ENCODE measurements at places on chromosomes 13 and 19. TPM values are rescaled to one million over a fixed set of nuclear protein-coding genes. Genes with fewer than 3 reads are reported as not detected.

DNA sequence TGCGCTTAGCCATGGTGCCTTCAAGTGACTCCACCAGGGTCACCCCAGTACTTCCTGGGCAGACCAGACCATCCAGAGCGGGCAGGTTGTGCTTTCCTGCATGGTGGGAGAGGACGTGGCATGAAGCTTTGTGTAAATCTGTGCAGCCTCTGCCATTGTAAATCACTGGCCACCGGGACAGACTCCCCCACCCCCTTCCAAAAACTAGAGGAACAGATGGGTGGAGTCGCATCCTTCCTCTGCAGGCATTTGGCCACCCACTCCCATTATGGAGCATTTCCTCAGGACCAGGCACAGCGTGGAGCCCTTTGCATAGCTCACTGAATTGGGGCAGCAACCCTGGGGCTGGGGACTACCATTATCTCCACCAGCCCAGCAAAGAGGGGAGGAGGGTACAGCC lies 8.2 kb downstream of the BCKDHA start:
- no peaks in the 10 kb centered on the region for H3K27me3 ChIP-seq
- H3K4me3 ChIP-seq: no peak overlapping the region
- DNase-seq: no peak
- peaks cover 12% of the 10 kb centered on the region for H3K36me3 ChIP-seq

- no peak overlapping the region for H3K4me3 ChIP-seq
- no peaks in the 10 kb centered on the region for H3K27me3 ChIP-seq
- no peak for DNase-seq
- no peaks in the 10 kb centered on the region for H3K4me1 ChIP-seq
- H3K27ac ChIP-seq: no peak overlapping the region
Observed at GRCh38 chr13:63299866-63300394, 1884.3 kb upstream of the PCDH20 start.

DNA sequence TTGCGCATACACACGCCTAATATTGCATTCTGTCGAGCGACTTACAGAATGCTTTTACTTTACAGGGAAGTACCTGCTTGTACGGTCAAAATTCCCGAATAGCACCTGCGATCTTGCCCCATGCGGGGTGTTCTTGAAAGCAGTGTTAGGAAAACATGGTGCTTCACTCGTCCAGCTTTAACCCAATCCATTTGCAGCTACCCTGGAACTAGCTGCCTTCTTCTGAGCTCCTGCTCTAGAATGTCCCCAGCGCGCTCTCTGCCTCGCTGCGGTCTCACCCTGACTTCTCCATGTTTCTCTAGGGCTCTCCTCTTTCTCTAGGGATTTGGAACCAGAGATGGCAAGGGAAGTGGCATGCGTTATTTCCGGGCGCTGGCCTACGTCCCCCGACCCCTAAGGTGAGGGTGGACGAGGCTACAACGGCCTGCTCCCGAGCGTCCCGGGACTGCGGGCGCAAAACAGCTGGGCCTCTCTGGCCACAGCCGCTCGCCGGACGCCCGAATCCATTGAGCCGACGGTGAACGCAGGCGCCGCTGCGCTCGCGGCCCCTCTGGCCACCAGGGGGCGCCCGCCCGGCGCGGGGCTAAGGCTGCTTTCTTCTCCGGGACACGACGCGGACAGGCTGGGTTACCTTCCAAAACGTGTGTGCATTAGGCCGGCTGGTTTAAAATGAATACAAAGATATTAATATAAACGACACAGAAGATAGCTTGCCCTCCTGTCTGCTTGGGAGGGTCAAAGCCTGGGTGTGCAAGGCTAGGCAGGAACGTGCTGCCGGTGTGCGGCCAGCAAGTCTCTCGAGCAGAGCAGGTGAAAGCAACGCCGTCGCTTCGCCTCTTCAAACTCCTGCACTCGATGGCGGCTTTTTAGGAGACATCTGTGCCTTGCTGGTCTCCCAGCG lies 1.8 kb upstream of the SPRY2 start:
- no peaks in the 10 kb centered on the region for H3K27me3 ChIP-seq
- H3K27ac ChIP-seq: peak overlapping the region; percentile 89
- H3K4me3 ChIP-seq: peak overlapping the region; percentile 96
- peaks cover 18% of the 10 kb centered on the region for H3K4me1 ChIP-seq

DNA sequence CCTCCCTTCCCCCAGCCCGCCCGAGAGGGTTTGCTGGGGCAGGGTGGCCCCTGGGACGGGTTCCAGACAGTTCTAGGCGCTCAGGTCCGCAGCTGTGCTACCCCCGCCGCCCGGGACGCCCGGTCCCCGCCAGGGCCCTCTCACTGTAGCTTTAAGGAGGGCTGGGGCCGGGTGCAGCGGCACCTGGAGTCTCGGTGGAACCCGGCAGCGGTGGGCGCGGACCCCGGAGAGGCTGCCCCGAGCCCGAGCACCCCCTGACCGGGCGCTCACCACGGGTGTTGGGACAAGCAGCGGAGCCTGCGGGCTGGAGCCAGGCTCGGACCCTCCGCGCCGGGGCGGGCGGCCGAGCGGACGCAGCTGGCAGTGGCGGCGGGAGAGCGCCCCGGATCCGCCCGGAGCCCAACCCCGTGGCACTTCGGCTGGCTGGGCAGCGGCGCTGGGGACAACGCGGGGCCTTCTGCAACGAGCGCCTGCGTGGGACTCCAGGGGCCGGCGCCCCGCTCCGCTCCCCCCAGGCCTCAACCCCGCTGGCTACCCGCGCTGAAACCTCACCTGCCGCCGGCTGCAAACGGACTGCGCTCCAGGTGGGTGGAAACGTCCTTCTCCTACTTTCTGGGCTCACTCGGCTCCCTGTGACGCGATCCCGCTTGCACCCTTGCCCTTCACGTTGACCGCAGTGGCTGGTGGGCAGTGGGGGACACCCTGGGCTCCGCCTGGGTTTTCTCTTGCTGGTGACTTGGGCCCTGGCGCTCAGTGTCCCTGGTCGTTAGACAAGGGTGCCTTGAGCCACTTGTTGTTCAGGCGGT lies 81.1 kb downstream of the ZNF429 start:
- H3K4me3 ChIP-seq: peak overlapping the region; percentile 70
- H3K27ac ChIP-seq: peak overlapping the region; percentile 61
- H3K4me1 ChIP-seq: no peaks in the 10 kb centered on the region
- no peaks in the 10 kb centered on the region for H3K27me3 ChIP-seq

DNA sequence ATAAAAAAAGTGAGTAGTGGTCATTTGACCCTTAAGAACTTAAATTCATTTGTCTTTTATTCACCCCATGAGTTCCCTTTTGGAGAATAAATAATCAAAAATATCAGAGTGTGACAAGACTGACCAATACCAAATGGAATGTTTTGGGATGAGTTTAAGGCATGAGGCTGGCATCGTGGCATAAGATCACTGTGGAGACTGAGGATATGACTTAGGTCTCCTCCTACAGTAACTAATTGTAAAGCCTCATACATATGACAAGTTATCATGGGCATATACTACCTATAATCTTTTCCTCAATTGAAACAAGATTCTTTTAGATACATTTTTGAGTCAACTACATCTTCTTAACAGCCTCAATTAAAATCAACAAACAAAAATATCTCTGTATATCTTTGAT lies 782.0 kb downstream of the SLITRK1 start:
- no peak overlapping the region for H3K27ac ChIP-seq
- no peak for DNase-seq
- no peaks in the 10 kb centered on the region for H3K36me3 ChIP-seq
- H3K27me3 ChIP-seq: no peaks in the 10 kb centered on the region
- peaks cover 7% of the 10 kb centered on the region for H3K4me1 ChIP-seq

DNA sequence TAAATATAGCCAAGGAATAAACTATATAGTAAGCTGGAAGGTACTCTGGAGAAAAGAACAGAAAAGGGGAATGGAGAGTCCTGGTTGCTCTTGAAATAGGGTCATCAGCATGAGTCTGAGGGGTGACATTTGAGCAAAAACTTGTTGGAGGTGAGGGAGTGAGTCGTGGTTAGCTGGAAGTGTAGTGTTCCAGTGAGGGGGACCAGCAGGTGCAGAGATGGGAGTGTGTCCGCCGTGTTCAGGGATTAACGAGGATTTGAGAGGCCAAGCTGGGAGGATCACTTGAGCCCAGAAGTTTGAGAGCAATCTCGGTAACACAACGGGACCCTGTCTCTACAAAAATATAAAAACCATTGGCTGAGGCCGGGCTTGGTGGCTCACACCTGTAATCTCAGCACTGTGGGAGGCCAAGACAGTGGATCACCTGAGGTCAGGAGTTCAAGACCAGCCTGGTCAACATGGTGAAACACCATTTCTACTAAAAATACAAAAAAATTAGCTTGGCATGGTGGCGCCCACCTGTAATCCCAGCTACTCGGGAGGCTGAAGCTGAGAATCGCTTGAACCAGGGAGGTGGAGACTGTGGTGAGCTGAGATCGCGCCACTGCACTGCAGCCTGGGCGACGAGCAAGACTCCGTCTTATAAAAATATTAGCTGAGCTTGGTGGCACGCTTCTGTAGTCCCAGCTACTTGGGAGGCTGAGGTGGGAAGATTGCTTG lies 1.1 kb downstream of the SUPT5H start:
- H3K27me3 ChIP-seq: no peaks in the 10 kb centered on the region
- peak overlapping the region; percentile 92 for H3K4me3 ChIP-seq
- DNase-seq: no peak
- peak overlapping the region; percentile 94 for H3K27ac ChIP-seq
- peaks cover 46% of the 10 kb centered on the region for H3K4me1 ChIP-seq
- H3K36me3 ChIP-seq: no peaks in the 10 kb centered on the region

DNA sequence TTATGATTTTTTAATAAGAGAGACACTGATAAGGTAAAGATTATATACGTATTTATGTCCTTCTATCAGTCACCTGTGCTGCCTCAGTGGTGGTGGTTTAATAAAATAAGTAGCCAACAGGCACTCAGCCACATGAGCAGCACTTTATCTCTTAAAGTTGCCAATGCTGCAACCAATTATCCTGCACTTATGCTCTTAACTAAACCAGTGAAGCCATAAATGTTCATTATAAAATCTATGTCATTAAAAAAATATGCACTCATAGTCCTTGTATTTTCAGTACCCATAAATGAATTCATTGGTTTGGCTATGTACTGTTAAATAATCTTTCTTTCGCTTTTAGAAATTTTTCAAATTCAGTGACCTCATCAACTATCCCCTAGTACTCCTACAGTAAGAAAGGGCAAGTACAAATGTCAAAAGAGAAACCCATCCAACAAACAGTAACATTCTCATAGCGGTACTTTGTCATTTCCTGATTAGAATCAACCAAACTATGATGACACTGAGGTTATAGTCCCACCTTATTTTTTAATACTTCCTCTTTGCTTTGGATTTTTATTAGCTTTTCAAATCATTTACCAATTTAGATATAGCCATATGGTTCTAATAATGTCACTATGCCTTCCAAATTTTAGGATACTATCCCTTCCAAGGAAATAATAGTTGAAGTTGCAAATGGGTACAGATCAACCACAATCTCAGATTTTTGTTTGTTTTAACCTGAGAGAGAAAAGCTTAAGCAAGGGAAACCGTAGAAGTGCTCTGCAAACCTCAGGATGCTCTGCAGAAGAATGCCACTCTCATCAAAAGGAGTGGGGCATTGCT lies 190.9 kb downstream of the KLF12 start:
- H3K27ac ChIP-seq: peak overlapping the region; percentile 37
- H3K4me3 ChIP-seq: no peak overlapping the region
- peaks cover 13% of the 10 kb centered on the region for H3K4me1 ChIP-seq
- DNase-seq: no peak
- no peaks in the 10 kb centered on the region for H3K36me3 ChIP-seq

GRCh38 chr19:3153286-3154230 lies 17.7 kb downstream of the GNA15 start:
- H3K27me3 ChIP-seq: no peaks in the 10 kb centered on the region
- no peak for DNase-seq
- H3K36me3 ChIP-seq: no peaks in the 10 kb centered on the region
- H3K4me1 ChIP-seq: no peaks in the 10 kb centered on the region
- H3K4me3 ChIP-seq: no peak overlapping the region
- H3K27ac ChIP-seq: no peak overlapping the region

OR10H1 gene
- not detected for total RNA-seq

KIR2DL1 gene
- total RNA-seq: not detected

CPB2 gene
- total RNA-seq: not detected

CRB3 gene
- 2.4 TPM for total RNA-seq

Measured in esophagus muscularis mucosa (tissue), 4 donors.